ENCODE measurements at places on chromosomes 16 and 17.
A peak's percentile ranks its signal among the peaks of the same experiment; 100 is the strongest.

GRCh38 chr17:14199601-14200000, 37.1 kb downstream of the CDRT15 start:
- no peak for DNase-seq

DNA sequence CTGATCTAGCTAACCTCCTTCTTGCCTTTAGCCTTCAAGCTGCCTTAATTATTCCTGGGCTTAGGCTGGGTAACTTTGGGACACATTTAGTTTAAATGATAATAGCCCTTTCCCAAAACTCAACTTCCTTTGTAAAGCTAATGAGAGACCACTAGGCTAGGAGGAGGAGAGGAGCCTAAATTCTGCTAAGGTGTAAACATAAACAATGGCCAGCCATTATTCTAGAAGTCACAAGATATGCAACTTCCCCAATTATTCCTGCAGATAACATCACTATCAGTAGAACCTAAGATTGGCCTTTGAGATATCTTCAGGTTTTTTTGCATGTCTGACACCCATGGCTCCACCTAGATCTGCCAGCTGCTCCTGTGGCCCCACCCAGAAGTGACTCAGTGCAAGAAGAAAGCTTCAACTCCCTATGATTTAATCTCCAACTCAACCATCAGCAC, 131.2 kb upstream of the FAM20A start:
- DNase-seq = no peak

GRCh38 chr16:14502932-14503741, 126.9 kb downstream of the PARN start:
- DNase-seq = no peak

DNA sequence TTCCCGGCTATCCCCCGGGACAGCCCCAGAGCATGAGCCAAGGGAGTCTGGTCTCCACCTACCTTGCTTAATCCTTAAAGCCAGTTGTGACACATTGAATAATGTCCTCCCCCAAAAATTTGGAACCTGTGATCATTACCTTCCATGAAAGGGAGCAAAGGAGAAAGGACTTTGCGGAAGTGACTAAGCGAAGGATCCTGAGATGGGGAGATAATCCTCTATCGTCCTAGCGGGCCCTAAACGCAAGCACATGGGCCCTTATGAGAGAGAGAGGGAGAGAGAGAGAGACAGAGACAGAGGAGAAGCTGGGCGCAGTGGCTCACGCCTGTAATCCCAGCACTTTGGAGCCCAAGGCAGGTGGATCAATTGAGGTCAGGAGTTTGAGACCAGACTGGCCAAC, 9.5 kb downstream of the SPPL2C start:
- no peak for DNase-seq

DNA sequence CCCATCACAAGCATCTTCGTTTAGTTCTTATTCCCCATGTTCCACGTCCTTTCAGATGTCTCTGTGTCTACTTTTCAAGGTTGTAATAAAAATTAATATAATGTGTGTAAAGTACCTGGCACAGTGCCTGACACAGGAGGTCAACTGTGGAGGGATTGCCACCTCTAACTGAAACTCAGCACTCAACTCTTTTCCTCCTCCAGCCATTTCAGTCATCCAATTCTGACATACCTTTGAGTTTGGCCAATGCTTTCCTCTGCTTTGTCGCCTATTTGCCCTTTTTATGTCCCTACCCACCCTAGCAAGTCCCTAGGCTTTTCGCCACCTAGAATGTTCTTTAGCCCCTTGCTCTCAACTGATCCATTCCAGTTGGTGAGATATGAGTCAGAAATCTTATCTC, 1.6 kb downstream of the UBE2Z start:
- no peak for DNase-seq

GRCh38 chr16:12120982-12121652, 144.6 kb downstream of the SNX29 start:
- DNase-seq = no peak

- DNase-seq = no peak
Observed at GRCh38 chr17:79415365-79415764, 195.5 kb downstream of the RBFOX3 start.

GRCh38 chr17:45579529-45580495, 89.3 kb upstream of the PLEKHM1 start:
- DNase-seq = no peak

- DNase-seq = peak; percentile 76
Observed at GRCh38 chr17:77744066-77744988, 214.2 kb upstream of the TNRC6C start.

DNA sequence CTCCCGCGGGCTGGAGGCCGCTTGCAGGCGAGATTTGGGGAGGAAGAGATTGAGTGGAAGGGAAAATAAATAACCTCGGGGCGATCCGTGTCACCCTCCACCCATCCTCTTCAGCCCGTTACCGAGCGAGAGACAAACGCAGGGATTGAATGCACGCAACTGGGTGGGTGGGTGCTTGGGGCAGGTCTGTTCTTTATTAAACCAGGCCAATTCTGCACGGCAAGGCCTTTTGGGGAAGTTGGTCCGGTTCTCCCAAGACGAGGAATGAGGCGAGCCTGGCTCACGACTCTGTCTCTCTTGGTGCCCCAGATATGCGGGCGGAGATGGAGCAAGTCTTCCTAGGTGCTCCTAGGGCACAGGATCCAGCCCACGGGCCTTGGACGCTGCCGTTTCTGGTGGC, 396 bp upstream of the HOXB7 start:
- DNase-seq = no peak

DNA sequence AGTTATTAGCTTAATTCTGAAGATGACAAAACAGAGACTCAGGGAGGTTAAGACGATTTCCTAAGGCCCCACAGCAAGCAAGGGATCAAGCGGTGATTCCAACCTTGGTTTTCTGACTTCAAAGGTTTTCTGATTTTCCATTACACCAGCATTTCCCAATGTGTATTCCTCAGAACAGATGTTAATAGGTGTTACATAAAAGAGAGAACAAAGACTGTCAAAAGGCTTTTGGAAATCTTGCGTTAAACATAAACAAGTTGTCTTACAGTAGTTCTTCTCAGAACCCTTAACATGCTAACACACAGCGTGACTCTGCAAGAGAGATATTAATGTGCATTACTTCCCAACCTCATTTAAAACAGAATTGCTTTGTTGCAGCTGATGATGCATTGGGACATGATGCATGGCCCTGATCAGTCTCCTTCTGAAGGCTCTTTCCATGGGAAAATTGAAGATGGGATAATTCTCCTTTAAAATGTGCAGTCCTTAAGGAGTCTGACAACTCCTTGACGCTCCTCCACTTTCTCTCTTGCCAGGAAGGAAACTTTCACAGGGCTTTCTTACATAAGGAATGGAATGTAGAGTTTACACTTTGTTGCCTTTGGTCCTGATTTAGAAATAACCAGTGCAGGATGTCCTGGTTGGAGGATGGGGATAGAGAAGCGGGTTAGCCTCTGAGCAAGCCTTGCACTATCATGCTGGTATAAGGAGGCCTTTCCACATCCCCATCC, 21.5 kb upstream of the MMD start:
- no peak for DNase-seq

DNA sequence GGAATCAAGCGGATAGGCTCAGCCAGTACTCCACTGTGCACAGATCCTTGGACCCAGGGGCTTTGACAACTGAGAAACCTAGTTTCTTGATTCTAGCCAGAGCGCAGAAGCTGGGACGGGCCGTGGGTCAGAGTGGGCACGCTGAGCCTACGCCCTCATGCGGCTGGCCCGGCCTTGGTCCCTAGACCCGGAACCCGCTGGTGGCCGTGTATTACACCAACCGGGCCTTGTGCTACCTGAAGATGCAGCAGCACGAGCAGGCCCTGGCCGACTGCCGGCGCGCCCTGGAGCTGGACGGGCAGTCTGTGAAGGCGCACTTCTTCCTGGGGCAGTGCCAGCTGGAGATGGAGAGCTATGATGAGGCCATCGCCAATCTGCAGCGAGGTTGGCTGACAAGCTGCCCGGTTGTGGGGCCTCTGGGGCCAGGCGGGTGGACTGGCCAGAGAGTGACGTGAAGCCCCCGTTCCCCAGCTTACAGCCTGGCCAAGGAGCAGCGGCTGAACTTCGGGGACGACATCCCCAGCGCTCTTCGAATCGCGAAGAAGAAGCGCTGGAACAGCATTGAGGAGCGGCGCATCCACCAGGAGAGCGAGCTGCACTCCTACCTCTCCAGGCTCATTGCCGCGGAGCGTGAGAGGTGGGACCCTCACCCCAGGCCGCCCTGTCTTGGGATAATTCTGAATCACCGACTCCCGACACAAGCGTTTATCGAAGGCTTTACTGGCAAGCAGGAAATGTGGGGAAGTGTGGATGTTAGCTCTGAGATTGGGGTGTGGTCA, 946 bp downstream of the STUB1 start:
- DNase-seq = peak; percentile 67

DNA sequence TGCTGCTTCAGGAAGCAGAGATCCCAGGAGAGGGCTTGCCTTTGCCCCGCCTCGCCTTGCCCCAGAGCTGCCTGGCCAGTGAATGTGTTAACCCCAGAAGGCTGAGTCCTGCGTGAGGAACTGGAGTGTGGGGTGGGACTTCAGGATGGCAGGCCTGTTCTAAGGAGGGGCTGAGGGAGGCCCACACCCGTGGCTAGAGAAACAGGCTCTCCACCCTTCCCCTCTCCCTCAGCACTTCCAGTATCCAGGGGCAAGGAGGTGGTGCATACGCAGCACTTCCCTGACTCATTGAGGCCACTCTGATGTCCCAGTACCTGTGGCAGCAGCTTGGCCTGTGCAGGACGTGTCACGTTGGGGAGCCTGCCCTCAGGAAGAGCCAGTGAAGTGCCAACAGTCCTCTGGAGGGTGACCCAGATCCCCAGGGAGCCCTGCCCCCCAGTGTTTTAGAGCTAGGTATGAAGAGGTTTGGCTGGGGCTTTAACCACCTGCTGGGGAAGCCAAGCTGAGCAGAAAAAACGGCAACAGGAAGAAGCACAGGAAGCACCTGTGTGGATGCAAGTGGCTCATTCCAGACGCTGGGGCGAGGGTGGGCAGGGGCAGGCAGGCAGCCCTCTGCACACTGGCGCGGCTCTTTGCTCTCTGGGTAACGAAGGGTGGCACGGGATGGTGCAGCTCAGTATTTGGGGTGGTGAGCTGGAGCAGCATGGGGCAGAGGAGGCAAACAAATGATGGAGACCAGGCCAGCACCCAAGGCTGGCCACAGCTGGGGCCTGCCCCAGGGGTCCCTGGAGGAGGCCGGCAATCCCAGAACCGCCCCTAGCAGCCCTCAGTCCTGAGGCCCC, 14.7 kb upstream of the CTCF start:
- peak; percentile 37 for DNase-seq

- DNase-seq = no peak
Observed at GRCh38 chr16:29789775-29790182, 772 bp upstream of the KIF22 start.

- peak; percentile 71 for DNase-seq
Observed at GRCh38 chr17:40323391-40324381, 14.7 kb downstream of the RARA start.

DNA sequence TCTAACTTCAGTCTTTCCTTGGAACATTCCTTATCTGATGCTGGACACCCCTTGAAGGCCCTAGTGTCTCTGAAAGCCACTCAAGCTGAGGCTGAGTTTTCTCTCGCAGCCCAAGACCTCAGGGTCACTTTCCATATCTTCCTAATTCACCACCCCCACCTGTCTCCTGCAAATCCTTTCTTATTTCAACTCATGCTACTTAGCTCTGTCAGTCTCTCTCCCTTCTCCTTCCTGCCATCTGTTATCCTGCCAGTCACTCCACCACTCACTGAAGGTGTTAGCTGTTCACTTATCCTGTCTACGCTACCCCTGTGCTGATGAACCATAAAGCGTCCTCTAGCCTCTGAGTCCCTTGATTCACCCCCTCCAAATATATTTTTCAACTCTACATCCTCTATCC, 143.9 kb upstream of the SHISA6 start:
- DNase-seq = no peak

GRCh38 chr16:19168371-19169081, 486 bp downstream of the SYT17 start:
- peak; percentile 54 for DNase-seq

- DNase-seq = no peak
Observed at GRCh38 chr17:44069974-44070454, 521 bp upstream of the G6PC3 start.

GRCh38 chr16:83619381-83620150, 188.2 kb upstream of the HSBP1 start:
- DNase-seq = no peak

- no peak for DNase-seq
Observed at GRCh38 chr17:74554909-74555308, 9.0 kb upstream of the CD300C start.

DNA sequence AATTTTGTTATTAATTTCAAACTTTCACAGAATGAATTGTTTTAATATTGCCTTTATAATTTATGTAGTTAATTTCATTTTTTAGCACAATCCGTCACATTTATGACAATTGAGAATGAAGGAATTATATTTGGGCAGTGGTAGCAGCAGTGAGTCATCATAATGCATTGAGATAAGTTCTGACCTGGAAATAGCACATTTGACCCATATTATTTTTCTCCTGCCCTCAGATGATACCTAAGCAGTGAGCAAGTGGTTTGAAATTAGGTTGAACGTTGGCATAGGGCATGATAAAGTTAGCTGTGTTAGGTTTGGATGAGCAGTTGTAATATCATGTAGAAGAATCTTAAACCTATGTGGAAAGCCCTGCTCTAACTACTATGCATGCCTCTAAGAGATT, 1431.3 kb upstream of the CDH8 start:
- DNase-seq = no peak

- no peak for DNase-seq
Observed at GRCh38 chr17:82110298-82110697, 12.3 kb upstream of the FASN start.

GRCh38 chr16:15915555-15916081, 27.2 kb upstream of the CEP20 start:
- no peak for DNase-seq

DNA sequence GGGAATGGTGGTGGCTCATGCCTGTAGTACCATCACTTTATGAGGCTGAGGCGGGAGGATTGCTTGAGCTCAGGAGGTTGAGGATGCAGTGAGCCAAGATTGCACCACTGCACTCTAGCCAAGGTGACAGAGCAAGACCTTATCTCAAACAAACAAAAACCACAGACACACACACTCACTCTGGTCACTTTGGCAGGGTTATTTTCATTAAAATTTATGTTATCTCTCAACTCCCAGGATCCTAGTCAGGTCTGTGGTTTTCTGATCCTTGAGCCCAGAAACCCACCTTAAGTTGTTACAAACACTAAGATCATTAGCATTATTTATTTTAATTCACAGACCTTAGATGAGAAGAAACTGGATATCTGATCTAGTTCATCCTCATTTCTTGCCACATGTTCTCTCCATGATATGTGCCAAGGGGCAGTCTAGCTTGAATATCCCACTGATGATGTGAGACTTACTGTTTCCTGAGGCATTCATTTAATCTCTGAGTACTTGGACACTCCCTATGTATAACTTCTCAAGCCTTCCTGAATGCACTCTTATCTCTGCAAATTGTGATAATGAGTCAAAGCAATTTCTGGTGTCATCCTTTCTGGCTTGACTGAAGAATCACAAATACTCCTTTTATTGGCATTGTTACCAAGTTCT, 9.6 kb downstream of the ABHD15 start:
- DNase-seq = no peak

DNA sequence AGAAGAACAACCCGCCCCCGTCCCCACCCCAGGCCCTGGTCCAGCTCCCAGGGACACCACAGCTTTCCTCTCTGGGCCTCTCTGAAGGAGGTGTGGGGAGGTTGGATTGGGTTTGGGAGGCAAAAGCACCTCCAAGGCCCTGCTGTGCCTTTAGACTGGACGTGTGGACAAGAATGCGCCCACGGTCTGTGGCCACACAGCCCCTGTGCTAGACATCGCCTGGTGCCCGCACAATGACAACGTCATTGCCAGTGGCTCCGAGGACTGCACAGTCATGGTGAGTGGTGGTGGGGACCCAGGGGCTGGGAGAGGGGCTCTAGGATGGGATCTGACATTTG, 3.0 kb downstream of the CORO1A start:
- DNase-seq = no peak
